ENCODE measurements at places on chromosomes 12 and 14.

- DNase-seq = no peak
These were observed 52.7 kb downstream of the WNK1 start for GRCh38 chr12:805022-805632.

- no peak for DNase-seq
These were observed 79.3 kb downstream of the LMO3 start for GRCh38 chr12:16526693-16527092.

DNA sequence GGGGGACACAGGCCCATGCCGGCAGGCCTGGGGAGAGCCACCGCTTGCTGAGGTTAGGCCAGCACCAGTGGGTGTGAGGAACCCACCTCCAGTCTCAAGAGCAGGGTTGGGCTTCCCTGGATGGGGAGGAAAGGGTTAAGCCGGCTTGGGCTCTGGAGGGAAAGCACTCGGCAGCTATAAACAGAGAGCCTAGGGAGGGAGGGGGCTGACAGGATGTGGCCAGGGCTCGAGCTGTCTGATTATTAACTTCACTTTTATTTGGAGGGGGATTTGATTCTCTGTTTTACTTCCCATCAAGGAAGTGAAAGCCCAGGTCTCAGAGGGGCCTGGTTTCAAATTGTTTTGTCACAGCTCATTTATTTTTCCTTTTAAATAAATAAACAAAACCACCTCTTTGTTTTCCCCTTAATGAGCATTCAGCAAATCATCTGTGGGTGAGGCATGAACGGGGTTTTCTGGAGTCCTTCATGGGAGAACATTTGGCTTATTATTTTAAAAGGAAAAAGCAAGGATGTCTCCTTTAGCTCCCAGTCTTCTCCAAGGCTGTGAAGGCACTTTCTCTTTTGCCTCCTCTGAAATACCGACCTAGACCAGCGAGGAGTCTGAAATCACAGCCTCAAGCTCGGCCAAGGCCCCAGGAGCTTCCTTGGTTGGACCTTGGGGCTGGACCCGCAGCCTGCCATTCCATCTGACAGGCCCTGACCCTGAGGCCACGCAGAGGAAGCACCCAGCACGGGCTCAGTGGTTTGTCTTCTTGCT is 21.9 kb upstream of the ZFP36L1 start:
- DNase-seq = peak; percentile 66

GRCh38 chr12:6120796-6121473 is 3.5 kb downstream of the VWF start:
- DNase-seq = no peak

- no peak for DNase-seq
These were observed 180.7 kb upstream of the NRXN3 start for GRCh38 chr14:77989441-77989991.

DNA sequence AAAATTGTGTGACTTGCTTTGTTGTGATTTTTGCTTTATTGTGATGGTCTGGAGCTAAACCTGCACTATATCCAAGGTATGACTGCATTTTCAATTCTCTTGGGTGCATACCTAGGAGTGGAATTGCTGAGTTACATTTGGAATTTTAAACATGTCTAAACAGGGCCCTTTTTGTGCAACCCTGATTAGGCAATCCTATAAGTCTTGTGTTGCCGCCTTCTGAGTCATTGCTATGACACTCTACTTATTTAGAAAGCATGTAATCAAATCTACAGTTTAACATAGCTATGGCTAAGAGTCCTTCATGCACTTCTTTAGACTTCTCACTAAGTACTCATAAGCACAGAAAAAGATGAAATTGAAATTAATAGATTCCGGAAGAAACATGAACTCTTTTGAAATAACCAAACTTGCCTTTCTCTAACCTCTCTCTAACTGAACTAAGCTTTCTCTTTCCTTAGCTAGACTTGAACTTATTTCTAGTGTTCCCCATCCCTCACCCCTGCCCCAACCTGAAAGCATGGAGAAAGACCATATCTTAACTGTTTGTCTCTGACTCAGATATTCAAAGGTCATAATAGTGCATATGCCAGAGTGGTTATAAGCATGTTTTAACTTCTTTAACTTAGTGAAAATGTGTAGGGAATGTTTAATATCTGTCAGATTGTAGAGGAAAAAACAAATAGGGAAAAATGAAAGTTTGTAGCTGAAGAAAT is 203.0 kb downstream of the SNAPC1 start:
- DNase-seq = no peak

GRCh38 chr14:77186911-77187648 is 5.5 kb downstream of the TMEM63C start:
- DNase-seq = no peak

GRCh38 chr14:51869411-51870100 is 9.1 kb downstream of the GNG2 start:
- peak; percentile 42 for DNase-seq

- DNase-seq = no peak
These were observed 33.6 kb upstream of the CRY1 start for GRCh38 chr12:107126796-107127481.

GRCh38 chr12:62732861-62733427 is 202.0 kb downstream of the PPM1H start:
- DNase-seq = no peak

DNA sequence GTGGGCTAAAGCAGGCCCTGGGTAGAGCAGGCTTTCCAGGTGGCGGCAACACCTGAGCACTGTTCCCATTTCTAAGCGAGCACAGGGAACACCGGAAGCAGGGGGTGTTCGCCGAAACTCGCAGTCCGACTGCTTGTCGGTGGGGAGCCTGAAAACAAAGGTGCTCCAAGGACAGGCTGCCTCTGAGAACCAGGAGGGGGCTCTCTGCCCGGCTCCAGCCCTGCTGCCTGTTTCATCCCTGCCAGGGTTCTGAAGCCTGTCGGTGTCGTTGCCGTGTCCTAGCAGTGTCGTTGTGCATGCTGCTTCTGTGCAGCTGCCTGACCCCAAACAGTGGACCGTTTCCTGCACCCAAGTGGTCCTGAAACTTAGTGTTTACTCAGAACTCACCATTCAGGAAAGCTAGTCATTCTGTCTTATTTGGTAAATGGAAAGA is 21.8 kb downstream of the CCNK start:
- DNase-seq = no peak

DNA sequence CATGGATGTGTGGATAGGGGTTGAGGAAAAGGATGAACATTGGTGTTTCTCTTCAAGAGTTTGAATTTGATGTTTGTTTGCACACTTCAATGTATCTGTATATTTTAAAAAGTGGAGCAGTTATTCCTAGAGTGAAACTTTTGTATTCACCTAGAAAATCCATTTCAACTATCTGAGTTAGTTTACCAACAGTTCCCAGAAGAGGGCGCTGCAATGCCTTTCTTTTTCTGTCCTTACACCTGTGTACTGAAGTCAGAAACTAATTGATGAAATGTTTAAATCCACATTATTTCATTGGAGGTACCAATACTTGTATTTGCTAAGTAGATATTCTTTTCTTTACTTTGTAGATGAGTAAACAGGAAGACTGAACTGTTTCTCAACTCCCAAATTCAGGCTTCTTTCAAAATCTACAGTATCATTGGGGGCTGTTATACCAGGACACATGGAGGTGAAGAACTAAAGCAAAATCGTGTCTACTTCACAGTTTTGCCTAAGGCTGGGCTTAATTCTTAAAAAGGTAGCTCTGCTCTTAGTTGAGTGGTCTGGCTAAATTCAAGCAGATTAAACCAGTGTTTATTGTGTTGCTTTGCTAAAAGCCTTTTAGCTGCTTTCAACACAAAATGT is 26.6 kb upstream of the KLRB1 start:
- DNase-seq = peak; percentile 91

DNA sequence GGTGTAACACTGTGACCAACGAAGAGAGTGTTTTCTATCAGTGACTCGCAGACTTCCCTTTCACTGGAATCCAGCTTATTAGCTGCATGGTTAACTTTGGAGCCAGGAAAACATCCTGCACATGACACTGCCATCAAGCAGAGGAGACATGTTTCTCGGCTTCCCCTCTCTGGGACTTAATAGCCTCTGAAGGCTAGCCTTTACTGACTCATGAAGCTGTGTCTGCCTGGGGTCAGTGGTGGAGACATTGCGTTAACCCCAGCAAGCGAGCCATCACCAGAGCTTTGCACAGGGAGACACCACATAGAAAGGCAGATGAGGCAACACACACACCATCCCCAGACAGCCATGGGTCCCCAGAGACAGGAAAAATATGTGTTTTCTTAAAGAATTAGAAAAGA is 126.9 kb upstream of the PRICKLE1 start:
- no peak for DNase-seq

- no peak for DNase-seq
These were observed 93.6 kb downstream of the STAB2 start for GRCh38 chr12:103680591-103681141.

DNA sequence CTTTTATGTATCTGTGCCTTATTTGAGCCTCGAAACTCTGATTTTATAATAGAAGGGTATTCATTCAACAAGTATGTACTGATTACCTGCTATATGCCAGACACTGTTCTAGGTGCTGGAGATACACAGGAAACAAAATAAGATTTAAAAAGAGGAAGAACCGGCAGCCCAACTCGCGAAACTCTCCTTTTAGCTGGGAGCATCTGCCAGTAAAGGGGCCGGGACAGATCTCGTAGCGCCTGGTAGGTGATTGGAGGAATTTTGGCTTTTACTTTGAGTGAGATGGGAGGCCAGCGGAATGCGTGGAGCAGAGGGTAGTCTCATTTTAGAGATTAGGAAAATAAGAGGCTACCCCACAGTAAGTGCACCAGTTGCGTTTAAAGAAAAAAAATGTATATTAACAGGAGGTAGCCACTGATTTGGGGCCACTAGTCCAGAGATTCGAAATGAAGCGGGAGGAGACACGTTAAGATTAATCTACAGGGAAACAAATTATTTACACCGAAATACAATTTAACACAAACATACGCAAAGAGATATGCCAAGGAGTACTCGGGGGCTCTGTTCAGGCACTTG is 520 bp upstream of the MON2 start:
- peak; percentile 35 for DNase-seq

- DNase-seq = peak; percentile 90
These were observed 54.0 kb downstream of the SLC38A1 start for GRCh38 chr12:46214668-46215436.

GRCh38 chr12:131047789-131048610 is 94.3 kb downstream of the ADGRD1 start:
- DNase-seq = no peak

- DNase-seq = no peak
These were observed 6.1 kb downstream of the TM7SF3 start for GRCh38 chr12:27008081-27008480.

DNA sequence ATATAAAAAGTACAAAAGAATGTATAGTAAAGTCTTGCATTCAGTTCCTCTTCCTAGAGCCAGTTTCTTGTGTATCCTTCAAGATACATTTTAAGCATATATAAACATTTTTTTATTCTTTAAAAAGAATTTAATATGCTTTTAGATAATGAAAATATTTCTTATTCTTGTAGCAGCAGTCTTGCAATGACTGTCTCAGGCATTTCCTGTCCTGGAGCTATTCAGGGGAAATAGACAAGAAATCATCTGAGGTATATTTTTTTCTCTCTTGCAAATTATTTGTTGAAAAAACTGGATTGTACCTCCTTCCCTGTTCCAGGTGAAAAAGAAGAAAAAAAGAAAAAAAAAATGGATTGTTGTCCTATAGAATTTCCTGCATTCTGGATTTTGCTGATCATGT is 17.0 kb upstream of the ERBB3 start:
- DNase-seq = no peak
